ENCODE measurements at places on chromosomes 12 and 14.
A peak's percentile ranks its signal among the peaks of the same experiment; 100 is the strongest.

- DNase-seq, result peak; percentile 33
Observed at GRCh38 chr12:109461049-109461845, 15.9 kb downstream of the KCTD10 start.

DNA sequence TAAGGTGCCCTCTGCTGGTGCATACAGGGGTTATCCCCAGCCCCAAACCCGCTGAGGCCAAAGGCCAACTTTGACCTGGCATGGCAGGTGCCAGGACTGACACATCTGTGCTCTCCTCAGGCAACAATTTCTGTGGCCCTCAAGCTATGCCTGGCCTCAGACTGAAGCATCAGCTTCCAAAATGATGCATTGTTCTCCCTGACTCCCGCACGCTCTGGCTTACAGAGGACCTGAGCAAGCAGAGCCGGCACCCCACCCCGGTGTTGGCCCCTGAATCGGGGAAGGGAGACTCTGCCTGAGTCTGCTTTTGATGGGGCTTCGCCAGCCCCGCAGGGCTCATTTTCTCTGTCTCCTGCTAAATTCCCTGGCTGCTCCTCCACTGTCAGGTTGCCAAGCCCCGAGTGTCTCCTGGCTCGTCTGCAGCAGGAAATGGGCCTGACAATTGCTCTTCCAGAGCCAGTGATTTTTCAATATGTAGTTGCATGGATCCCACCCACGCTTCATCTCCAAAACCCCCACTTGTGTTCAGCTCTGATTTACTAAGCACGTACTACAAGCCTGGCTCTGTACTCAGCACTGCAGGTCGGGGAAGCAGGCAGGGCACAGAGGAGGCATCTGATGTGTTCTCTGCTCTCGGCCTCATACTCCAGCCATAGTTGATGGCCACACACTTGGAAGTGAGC lies 126.1 kb downstream of the SLC38A6 start:
- peak; percentile 54 for DNase-seq

DNA sequence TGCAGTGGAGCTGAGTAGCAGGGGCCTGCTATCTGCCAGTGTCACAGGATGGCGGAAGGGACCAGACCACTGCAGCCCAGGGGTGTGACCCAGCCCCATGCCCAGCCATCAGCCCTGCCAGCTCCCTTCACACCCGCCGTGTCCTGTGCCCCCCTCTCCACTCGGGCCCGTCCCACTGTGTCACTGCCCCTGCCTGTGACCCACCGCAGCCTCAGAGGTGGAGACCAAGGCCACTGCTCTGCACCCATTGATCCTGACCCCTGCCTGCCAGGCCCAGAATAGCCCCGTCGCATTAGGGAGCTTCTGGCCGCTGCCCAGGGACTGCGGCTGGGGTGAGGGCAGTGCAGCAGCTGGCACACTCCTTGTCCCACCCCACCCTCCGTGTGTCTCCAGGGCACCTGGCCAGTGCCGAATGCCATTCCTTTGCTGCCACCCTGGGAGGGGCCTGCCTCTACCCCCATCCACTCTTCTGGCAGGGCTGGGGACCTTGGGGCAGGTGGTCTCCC lies 2.1 kb upstream of the CRIP2 start:
- DNase-seq, result no peak

GRCh38 chr14:60658909-60659585 lies 9.8 kb upstream of the SIX1 start:
- no peak for DNase-seq
